ENCODE measurements at places on chromosomes 16 and 17.

- DNase-seq: peak; percentile 89
Measured at GRCh38 chr16:641326-642188, at the start of gene MCRIP2. TSS of gene MCRIP2 (plus strand) at chr16:641828. CDS start at chr16:641992, 164 bp downstream.

GRCh38 chr16:53220585-53220984 lies 165.8 kb downstream of the CHD9 start:
- no peak for DNase-seq

- DNase-seq: no peak
Measured at GRCh38 chr16:30524575-30525568, 1.5 kb downstream of the ZNF768 start.

DNA sequence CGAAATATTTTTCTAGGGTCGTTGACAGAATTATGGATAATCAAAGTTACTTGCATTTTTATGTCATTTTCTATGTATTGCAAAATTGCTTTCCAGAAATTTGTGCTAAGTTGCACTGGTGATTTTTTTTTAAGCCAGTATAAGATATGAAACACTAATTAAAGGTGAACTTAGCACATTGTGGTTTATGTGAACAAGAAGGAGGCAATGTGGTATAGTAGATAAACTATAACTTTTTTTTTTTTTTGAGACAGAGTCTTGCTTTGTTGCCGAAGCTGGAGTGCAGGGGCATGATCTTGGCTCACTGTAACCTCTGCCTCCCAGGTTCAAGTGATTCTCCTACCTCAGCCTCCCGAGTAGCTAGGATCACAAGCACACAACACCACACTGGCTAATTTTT lies 13.2 kb downstream of the DGKE start:
- no peak for DNase-seq

DNA sequence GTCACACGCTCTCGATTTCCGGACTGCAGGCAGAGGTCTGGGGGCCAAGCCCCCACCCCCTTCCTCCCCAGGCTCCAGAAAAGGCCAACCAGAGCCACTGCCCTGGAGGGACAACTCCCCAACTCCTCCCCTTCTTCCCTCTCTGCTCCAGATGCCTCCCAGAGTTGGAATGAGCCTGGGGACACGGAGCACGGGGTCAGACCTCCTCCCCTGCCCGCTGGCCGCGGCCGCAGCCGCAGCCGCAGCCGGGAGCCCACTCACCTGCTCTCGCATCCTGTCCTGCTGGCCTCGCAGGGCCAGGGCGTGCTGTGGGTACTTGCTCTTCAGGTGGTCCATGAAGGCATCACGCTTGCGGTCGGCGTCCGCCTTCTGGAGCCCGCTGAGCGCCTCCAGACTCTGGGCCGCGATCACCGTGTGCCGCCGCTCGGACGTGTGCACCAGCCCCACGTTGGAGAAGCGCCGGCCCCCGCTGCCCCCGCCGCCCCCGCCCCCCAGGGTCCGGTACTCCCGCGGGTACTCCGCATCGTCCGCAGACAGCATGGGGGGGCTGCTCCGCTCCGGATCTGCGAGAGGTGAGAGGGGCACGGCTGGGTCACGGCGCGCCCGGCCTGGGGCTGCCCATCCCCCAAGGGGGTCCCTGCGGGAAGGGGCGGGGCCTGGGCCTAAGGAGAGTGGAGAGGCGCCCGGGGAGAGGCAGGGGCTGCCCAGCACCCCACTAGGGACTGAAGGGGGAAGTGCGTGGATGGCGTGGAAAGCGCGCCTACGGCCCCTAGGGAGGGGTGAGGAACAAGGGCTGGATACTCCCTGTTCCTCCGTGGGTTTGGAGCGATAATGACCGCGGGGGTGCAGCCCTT lies 27.3 kb downstream of the SRCIN1 start:
- no peak for DNase-seq

GRCh38 chr17:73384926-73385325 lies 73.1 kb upstream of the CDC42EP4 start:
- no peak for DNase-seq

- DNase-seq: no peak
Measured at GRCh38 chr16:66476328-66477027, 49.4 kb downstream of the BEAN1 start.

GRCh38 chr17:145671-146541 lies 8.5 kb downstream of the SCGB1C2 start:
- DNase-seq: no peak

GRCh38 chr16:57569306-57569946 lies 27.0 kb downstream of the ADGRG5 start:
- no peak for DNase-seq

- no peak for DNase-seq
Measured at GRCh38 chr17:9982159-9982558, 77.1 kb upstream of the RCVRN start.

DNA sequence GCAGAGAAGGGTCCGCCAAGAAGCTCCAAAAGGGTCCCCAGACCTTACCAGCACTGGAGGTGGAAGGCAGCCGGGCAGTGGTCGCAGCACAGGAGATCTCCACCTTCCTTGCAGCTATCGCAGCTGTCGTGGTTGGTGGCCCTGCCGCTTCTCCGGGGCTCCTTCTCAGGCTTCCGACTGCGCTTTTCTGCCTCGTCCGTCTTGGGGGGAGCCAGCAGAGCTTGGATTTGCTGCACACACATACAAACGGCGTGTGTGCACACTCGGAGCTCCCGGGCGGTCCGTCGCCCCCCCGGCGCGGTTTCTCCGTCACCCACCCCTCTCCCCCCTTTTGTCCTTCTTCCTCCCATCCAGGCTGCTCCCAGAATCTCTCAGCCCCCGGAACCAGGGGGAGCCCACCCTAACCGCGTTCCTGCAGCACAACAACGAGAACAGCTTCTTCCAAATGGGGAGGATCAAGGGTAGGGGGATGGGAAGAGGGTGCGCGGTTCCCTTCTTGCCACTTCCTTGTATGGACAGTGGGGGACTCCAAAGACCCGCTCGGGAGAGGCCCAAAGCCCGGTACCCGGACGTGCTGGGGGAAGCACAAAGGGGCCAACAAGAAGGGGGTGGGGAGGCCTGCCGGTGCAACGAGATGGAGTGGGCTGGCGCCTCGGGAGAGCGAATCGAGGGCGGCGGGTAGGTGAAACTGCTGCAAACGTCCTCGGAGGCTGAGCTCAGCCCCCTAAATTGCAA lies 1.1 kb downstream of the PHF12 start:
- DNase-seq: no peak

DNA sequence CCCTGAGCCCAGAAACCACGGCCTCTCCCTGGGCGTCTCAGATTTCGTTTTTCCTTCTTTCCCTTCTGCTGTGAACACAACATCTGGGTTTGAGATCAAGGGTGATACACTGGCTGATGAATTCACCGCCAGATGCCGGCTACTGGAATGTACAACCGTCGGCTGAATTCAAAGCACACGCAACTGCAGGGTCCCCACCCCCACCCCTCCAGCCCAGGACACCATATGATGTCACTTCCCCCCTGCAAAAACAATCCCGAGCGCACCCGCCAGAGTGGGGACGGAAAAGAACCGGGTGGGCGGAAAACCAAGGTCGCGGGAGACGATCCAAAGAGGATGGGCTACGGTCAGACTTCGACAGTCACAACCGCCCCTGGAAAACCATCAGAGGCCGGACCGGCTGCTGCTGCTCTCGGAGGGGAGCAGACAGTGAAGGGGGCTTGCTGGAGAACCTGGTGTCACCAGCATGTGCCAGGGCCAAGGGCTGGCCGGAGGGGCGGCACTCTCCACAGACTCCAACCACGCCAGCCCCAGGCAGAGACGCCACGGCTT lies 23.3 kb downstream of the CEP295NL start:
- DNase-seq: no peak

GRCh38 chr17:73624496-73624988 lies 19.7 kb downstream of the SDK2 start:
- DNase-seq: no peak

DNA sequence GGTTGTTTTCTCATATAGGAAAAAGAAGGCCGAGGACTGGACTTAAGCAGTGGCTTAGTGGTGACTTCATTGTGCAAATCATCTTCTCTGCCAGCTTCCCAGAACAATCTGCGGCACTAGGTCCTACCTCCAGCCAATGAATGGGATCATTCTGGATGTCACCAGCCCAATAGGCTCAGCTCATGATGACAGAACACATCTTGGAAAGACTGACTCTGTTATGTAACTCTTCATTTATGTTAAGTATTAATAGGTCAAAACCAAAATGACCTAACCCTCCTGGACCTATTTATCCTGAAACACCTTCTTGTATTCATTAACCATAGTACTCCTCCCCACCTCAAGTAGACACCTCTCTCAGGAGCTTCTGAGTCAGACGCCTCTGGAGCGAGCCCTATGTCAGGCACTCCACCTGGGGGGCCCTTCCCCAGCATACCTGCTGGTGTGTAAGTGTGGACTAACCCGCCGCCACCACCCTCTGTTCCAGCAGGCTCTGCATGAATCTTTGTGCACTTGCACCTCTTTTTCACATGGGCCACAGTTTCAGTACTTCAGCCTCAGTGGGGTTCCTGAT lies 7.2 kb downstream of the ARL2BP start:
- no peak for DNase-seq

DNA sequence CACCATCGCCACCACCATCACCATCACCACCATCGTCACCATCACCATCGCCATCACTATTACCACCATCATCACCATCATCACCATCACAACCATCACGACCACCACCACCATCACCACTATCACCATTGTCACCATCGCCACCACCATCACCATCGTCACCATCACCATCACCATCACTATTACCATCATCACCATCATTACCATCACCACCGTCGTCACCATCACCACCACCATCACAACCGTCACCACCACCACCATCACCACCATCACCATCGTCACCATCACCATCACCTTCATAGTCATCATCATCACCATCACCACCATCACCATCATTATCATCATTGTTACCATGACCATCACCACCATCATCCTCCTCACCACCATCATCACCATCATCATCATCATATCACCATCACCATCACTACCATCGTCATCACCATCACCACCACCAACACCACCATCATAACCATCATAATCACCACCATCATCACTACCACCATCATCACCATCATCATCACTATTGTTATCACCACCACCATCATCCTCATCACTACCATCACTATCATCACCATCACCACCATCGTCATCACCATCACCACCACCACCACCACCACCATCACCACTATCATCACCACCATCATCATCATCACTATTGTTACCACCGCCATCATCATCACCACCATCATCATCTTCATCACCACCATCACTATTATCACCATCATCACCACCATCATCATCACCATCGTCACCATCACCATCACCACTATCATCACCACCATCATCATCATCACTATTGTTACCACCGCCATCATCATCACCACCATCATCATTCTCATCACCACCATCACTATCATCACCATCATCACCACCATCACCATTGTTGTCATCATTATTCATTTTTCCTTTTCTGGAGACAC lies 51.5 kb upstream of the ZNF469 start:
- DNase-seq: no peak

- DNase-seq: peak; percentile 58
Measured at GRCh38 chr16:74601126-74601871, 5.6 kb downstream of the GLG1 start.

GRCh38 chr16:2532494-2533141 lies 1.4 kb upstream of the CEMP1 start:
- DNase-seq: peak; percentile 86

DNA sequence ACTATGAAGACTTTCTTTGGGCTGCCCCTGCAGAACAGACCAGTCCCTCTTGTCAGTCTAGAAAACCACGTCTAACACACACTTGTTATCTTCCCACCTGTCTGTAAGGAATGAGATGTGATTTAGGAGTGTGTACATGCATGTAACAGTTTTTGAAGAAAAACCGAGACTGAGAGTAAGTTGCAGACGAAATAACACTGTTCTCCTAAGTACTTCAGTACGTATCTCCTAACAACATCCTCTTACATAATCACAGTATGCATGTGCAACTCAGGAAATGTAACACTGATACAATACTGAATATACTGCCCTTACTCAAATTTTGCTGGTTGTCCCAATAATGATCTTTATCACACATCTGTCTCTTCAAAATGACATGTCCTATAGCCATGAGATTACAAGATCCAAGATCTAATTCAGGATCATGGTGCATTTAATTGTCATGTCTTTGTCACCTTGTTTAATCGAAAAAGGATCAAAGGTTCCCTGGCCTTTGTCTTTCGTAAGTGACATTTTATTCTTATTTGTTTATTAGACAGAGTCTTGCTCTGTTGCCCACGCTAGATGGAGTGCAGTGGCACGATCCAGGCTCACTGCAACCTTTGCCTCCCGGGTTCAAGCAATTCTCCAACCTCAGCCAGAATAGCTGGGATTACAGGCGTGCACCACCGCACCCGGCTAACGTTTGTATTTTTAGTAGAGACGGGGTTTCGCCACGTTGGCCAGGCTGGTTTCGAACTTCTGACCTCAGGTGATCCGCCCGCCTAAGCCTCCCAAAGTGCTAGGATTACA lies 25.6 kb downstream of the CREBBP start:
- DNase-seq: no peak

- DNase-seq: no peak
Measured at GRCh38 chr17:28812748-28813377, 29.7 kb downstream of the FAM222B start.

GRCh38 chr16:13708347-13709120 lies 211.4 kb upstream of the ERCC4 start:
- DNase-seq: no peak

GRCh38 chr17:29061036-29061435 lies 18.1 kb downstream of the PIPOX start:
- DNase-seq: no peak

GRCh38 chr16:68166264-68166663 lies 69.7 kb downstream of the ESRP2 start:
- DNase-seq: no peak

DNA sequence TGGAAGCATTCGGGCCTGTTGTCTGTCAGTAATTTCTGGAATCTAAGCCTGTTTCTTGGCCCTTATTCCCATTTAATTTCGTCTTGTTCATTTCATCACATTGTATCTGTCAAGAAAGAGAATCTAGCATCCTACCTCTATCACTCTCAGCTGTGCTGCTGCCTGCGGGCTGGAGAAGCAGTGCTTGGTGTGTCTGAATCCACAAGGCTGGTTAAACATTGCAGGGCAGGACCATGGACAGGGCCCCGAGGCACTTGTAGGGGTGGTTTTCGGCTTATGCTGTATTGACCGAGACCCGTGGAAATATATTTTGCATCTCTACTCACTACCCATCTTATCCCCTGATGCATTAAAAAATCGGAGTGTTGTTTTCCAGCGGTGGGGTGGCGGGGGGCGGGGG lies 3.1 kb downstream of the RAB11FIP4 start:
- DNase-seq: peak; percentile 46

- DNase-seq: no peak
Measured at GRCh38 chr17:53696286-53696685, 126.4 kb upstream of the KIF2B start.

- no peak for DNase-seq
Measured at GRCh38 chr16:67657751-67658518, 2.1 kb downstream of the ACD start.

- DNase-seq: no peak
Measured at GRCh38 chr16:77344341-77344740, 90.5 kb downstream of the ADAMTS18 start.
